ENCODE measurements at places on chromosomes 3 and 15.

DNA sequence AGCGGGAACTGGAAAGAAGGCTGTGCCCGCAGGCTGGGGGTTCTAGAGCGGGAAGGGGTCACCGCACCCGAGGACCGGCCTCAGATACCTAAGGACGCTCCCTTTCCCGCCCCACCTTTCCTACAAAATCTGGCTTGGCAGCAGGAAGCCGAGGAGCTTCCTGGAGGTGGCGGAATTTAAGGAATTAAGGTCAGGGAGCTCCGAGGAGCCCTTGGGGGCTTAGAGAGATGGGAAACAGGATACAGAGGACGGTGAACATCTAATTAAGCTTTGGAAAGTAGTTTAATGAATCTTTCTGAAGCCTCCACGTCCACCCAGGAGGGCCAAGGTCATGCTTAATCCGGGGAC is 507 bp upstream of the AP3B2 start:
- no peak for DNase-seq

DNA sequence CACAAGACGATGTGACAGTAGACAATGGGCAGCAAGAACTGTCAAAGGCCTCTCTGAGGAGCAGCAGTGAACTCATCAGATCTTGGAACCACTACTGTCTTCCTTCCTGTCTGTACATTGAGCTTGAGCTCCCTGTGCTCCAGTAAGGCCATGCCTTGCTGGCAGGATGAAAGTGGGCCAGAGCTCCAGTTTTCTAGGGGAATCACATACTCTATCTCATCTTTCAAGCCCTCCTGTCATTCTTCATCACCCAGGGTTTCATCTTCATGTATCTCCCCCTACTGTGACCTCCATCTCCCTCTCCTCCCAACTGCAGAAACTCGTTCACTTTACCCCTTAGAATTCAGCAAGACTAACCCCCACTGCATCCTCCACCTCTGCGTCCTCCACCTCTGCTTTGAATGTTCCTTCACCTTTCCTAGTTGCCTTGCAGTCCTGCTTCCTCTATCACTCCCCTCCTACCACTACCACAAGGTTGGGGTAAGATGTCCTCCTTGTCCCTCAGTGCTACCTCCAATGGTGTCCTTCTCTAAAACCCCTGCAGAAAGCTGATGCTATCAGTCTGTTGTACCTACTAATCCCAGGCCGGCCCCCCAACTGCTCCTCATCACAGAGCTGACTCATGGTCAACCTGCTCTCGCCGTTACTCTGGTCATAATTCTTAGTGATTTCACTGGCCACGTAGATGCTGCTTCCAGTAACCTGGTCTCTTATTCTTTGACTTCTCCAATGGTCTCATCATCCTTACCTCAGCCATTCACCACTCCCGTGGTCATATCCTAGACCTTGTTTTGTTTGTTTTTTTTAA is 22.3 kb downstream of the NKIRAS1 start:
- no peak for DNase-seq

DNA sequence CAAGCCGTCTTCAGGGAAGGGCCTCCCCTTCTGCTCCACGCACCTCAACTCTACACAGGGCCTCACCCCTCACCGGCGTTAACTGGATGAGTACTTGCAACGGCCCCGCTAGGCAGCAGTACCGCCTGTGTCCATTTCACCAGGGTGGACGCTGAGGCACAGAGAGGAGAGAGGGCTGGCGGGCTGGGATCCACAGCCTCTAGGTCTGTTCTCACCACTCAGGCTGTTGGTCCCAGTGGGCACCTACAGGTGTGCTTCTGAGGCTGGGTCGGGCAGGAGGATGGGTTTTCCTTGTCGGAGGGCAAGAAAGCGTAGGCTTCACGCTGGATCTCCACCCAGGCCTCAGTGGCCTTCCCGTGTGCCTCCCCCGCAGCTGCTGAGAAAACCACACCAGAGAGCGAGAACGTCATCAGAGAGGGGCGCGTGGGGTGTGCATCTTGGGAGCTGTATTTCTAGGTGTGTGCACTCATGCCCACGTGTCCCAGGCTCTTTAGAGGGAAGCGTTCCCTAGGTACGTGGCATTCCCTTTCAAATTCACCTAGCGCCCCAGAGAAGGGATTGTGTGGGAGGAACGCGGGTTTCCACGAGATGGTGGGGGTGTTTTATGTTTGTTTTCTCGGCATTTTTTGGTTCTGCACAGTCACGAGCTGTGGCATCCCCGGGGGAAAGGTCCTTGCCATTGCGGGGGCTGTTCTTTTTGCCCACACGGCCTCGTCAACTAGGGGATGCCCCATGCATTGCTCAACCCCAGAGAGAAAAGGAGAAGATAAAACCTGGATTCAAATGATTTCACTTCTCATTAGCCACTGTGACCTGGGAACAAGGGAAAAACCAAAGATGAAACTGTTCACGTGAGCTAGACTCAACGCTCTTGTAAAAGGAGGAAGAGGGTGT is 67.7 kb downstream of the MGLL start:
- no peak for DNase-seq

GRCh38 chr3:189307963-189308362 is 136.2 kb downstream of the TPRG1 start:
- DNase-seq: no peak

- peak; percentile 67 for DNase-seq
These were observed 177.5 kb downstream of the RORA start for GRCh38 chr15:61051569-61052031.

DNA sequence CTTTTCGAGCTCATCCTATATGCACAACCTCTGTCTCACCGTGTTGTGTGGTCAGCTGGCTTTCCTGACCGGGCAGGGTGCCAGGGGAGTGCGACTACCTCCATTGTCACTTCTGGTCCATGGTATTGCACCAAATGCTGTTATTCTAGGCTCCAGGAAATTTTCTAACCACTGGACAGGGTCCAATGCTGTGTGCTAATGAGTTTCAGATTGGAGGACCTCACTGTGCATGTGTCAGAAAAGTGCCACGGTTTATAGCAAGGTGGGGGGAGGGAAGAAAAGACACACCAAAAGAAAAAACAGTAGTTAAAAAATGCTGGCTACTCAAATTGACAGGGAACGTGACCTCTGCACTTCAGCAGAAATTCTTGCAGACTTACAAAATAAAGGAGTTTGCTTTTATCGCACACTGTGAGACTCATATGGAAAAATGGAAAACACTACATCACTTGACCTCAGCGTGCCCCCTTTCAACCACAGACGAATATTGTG is 480.1 kb downstream of the FOXP1 start:
- DNase-seq: peak; percentile 69

Data from GM04504 (cell line).